ENCODE measurements at places on chromosomes 7 and 10.
A peak's percentile ranks its signal among the peaks of the same experiment; 100 is the strongest.

DNA sequence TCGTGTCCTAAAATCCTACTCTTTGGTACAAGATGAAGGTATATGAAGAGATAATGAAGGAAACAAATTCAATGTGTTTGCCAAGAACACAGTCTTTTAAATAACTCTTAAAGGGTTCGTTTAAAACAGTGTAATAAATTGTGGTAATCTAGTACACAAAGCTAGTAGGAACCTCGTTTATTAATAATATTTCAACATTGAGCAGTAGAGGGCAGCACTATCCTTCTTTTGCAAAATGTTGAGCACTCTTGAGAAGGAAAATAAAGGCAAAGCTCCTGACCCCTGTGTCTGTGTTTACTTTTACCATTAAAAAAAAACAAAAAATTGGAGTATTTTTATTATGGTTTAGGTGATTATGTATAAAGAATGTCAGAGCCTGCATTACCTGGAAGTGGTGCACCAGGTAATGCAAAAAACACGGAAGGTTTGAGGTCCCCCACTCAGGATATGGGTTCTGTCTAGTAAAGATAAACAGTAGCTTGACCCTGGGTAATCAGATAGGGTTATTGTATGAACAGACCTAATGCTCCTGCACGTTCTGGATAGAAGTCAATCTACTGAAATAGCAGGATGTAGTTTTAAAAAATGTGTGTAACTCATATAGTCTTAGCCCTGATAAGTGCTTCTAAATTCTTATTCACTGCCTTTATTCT, 5.7 kb upstream of the GOT1 start:
- peak; percentile 58 for DNase-seq

DNA sequence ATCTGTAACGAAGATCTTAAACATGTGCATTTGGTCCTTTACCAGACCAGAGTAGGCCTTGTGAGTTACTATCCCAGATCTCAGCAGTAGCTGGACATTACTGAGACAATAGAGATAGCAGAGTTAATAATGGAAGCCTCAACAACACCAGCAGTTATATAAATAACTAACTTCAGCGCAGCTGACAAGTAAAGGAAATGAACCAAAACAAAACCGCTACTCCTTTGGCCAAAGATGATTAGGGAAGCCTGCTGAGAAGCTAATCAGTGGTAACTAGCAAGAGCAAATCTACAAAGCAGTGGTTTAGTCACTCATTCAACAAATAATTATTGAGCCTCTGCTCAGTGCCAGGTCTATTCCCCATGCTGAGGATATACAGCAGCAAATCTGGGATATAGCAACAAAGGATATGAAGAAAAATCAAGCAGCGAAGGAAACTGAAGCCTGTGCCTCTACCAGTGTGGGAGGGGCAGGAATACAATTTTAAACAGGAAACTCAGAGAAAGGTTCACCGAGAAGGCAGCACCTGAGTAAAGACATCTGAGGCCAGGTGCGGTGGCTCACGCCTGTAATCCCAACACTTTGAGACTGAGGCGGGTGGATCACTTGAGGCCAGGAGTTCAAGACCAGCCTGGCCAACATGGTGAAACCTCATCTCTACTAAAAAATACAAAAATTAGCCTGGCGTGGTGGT, 103.6 kb downstream of the ELMO1 start:
- DNase-seq = no peak

- DNase-seq = peak; percentile 94
These were observed 169.5 kb upstream of the SVIL start for GRCh38 chr10:29804025-29804852.

DNA sequence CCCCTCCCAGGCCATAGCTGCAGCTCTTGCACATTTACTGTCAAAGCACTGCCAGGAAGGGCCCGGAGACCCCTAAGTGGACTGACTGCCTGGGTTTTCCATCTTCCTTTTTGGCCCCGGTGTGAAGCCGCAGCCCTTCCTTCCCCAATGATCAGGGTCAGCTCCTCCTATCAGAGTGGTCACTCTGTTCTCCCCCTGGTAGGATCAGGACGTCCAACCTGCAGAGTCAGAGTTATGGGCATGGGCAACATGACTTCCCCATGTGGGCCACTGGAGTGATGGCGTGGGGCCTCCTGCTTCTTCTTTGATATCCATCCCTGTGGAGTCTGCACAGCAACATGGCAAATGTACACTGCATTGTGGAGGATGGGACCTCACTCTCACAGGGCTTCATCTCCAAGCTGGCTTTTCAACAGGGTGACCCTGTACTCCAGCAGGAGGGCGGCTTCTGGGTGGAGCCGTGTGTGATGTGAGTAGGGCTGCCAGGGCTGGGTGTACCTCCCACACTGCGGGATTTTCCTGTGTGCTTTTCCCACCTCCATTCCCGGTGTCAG, 6.4 kb upstream of the RAMP3 start:
- no peak for DNase-seq

- no peak for DNase-seq
These were observed 60.8 kb upstream of the SMNDC1 start for GRCh38 chr10:110365356-110366143.

DNA sequence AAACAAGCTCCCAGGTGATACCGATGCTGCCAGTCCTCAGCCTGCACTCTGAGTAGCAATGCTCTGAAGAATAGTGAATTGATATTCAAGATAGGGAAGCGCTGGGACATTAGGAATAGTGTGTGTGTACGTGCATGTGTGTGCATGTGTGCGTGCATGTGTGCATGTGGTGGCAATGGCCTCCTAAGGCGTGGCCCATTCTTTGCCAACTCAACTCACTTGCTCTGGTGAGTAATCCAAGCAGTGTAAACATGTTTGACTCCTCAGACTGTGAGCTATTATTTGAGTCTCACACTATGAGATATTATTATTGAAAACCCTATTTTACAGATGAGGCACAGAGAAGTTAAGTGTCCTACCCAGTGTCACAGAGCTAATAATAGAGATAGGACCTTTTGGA, 186.6 kb downstream of the RAB11FIP2 start:
- peak; percentile 88 for DNase-seq
